ENCODE measurements at places on chromosomes 2 and 18.

DNA sequence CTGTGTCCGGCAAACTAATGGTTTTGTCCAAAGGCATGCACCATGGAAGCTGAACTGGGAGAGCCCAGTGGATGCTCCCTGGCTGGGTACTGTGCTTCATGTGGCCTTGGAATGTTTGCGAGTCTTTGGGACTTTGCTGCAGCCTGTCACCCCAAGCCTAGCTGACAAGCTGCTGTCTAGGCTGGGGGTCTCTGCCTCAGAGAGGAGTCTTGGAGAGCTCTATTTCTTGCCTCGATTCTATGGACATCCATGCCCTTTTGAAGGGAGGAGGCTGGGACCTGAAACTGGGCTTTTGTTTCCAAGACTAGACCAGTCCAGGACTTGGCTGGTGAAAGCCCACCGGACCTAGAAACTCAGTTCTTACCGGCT is 1.7 kb downstream of the MARS2 start:
- DNase-seq: peak; percentile 21

DNA sequence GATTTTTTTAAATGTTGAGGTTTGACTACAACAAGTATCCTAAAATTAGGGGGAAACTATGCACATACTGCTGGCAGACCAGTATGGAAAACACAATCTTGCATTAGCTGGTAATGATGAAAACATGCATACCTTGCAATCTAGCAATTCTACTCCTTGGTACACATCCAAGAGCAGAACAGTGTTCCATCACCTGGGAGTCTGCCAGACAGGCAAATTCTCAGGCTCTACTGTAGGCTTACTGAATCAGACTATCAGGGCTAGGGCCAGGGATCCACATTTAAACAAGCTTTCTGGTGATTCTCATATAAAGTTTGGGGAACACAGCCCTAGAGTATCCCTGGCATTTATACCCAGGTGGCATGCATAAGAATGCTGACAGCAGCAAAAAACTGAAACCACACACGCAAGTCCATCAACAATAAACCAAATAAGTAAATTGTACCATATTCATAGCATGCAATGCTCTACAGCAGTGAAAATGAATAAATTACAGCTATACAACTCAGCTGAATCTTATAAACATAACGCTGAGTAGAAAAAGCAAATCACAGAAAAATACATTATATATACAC is 13.6 kb downstream of the CDH2 start:
- no peak for DNase-seq

GRCh38 chr2:150520033-150520432 is 32.6 kb upstream of the RND3 start:
- DNase-seq: no peak

DNA sequence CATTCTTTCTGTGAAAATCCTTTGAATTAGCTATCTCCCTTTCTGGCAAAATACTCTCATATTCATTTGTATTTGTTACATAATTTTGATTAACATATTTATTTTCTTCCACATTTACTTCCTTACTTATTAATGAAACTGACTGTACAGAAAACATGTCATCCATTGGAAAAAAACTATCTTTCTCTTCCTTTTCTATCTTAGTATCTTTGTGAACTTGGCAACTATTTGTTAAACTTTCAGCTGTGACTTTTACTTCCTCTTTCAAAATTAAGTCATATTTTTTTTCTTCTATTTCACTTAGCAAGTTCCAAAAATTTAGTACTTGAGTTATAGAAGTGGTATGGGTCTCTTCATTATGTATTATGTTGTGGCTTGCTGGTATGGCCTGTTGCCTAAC is 2.6 kb downstream of the RAD51AP2 start:
- DNase-seq: no peak

DNA sequence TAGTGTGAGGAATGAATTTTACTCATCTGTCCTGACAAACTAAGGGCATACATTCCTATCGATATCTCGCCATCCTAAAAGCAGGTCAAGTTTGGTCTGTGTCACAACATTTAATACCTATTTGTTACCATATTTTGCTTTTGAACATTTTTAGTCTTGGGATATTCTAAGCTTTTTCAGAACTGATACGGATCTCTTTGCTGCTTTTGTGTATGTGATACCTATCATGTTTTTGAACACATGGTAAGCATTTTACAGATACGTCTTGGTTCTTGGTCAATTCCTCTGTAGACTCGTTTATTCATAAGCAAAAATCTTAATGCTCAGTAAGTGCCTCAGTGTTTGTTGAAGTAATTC is 592 bp downstream of the ZNF397 start:
- DNase-seq: peak; percentile 56

DNA sequence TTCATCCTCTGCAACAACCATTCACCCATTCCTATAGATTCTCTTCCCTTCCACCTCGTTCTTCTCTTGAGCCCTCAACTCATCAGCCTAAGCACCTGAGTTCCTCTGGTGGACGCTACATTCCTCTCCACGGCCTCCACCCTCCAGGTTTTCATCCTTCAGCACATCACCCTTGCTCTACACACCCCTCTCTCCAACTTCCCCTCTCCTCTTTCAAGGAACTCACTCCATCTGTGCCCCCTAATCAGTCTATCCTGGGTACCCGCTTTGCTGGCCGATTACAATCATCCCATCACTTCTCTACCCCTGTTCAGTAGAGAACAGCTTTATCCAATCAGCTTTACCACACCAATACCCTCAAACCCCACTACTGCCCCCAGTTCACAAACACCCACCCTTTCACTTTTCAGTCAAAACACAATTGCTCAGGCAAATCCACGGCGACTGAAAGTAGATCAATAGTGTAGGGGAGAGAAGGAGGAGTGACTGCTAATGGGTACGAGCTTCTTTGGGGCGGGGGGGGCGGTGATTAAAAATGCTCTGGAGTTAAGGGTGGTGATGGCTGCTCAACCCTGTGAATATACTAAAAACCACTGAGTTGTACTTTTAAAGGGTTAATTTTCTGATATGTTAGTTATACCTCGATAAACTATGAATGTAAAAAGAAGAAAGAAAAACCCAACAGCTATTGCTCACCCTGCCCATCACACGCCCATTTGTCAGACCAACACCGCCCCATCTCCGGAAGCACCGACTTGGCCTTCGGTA is 857 bp downstream of the DYM start:
- peak; percentile 62 for DNase-seq

- peak; percentile 92 for DNase-seq
Measured at GRCh38 chr2:139492131-139492680, 712.0 kb upstream of the NXPH2 start.

- no peak for DNase-seq
Measured at GRCh38 chr2:160261732-160262131, 61.7 kb upstream of the ITGB6 start.

DNA sequence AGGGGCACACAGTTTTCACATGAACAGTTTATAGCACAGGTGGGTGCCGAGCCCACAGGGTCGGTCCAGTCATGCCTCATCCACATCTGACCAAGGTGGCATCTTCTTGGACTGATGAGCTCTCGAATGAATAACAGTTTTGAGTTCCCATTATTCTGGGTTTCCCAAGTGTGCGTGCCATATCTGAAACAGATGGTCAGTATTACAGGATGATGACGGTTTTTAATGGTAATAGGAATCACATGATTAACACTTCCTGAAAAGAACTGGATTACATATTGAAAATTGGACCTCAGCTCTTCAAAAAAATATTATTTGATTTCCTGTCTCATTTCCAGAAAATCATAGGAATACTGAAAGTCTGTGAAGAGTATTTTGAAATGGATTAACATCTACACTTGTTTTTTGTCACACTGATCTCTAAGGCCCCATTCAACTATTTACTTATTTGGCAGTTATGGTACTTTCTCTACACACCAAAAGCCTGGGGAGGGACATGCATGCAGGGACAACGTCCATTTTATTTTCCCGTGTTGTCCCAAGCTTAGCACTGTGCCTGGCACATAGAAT is 22.2 kb upstream of the NAB1 start:
- peak; percentile 67 for DNase-seq

DNA sequence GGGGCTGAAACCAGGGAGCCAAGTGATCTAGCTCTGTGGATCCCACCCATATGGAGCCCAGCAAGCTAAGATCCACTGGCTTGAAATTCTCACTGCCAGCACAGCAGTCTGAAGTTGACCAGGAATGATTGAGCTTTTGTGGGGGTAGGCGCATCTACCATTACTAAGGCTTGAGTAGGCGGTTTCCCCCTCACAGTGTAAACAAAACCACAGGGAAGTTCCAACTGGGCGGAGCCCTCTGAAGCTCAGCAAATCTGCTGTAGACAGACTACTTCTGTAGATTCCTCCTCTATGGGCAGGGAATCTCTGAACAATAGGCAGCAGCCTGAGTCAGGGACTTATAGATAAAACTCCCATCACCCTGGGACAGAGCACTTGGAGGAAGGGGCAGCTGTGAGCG is 96.7 kb downstream of the CCDC148 start:
- peak; percentile 58 for DNase-seq

DNA sequence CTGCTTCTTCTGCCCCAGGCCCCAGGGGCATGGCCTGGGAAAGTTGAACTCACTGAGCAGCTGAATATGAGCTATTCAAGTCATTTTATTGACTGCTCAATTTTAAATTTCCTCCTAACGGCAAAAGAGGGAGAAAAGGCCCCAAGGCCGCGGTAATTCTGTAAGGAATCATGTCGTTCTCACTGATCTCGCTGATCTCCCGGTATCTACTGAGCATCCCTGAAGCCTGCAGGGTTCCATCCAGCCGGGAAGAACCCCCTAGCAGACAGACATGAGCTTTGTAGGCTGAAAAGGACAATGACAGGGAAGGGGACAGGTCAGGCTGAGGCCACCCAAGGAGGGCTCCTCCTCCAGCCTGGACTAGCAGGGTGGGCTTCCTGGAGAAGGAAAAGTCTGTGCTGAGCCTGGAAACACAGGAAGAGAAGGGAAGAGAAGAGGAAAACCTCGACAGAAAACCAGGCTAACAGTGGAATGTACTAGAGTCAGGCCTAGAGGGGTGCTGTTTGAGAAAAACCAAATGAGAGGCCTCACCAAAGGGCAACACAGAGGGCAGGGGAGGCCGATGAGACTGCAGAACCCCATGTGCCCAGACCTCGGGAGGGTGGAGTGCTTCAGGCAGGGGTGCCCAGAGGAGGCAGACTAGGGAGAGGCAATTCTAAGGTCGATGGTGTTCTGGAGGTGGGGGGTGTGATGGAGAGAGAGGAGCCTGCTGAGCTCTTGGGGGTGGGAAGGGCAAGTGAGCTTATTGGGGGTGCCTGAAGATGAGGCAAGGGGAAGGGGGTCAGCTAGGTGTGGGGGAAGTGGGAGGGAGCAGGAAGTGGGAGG is 2.9 kb upstream of the NPPC start:
- no peak for DNase-seq

- DNase-seq: no peak
Measured at GRCh38 chr2:111624411-111625156, 259.4 kb downstream of the ANAPC1 start.

GRCh38 chr2:45237850-45238542 is 228.7 kb upstream of the SIX2 start:
- DNase-seq: peak; percentile 10

GRCh38 chr2:143682436-143683055 is 553.3 kb downstream of the ARHGAP15 start:
- no peak for DNase-seq

- DNase-seq: no peak
Measured at GRCh38 chr2:176399074-176399598, 129.9 kb downstream of the MTX2 start.

- DNase-seq: no peak
Measured at GRCh38 chr18:13233787-13234783, 15.5 kb downstream of the LDLRAD4 start.

- DNase-seq: no peak
Measured at GRCh38 chr18:24934258-24934932, 417.6 kb downstream of the ZNF521 start.

- DNase-seq: no peak
Measured at GRCh38 chr2:8860239-8860638, 22.8 kb upstream of the KIDINS220 start.

- no peak for DNase-seq
Measured at GRCh38 chr2:36708041-36708741, 11.7 kb downstream of the VIT start.

GRCh38 chr2:47303341-47304148 is 99.4 kb upstream of the MSH2 start:
- no peak for DNase-seq

GRCh38 chr18:61764381-61764780 is 128.4 kb downstream of the RNF152 start:
- DNase-seq: no peak

DNA sequence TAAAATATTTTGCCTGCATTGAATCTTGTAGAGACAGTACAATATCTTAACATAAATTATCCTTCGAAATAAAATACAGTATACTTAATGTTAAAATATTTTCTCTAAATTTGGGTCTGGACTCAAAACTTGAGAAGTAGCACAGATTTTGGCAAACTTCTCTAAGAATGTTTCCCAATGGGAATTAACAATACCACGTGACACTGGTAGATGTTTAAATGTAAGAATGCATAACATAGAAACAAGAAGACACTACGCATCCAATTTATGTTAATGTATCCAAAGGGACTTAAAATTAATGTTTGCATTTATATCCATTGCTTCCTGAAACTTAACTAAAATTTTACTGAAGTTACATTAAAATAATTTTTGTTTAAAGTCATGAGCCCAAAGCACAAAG is 1460.9 kb downstream of the LRP1B start:
- no peak for DNase-seq

DNA sequence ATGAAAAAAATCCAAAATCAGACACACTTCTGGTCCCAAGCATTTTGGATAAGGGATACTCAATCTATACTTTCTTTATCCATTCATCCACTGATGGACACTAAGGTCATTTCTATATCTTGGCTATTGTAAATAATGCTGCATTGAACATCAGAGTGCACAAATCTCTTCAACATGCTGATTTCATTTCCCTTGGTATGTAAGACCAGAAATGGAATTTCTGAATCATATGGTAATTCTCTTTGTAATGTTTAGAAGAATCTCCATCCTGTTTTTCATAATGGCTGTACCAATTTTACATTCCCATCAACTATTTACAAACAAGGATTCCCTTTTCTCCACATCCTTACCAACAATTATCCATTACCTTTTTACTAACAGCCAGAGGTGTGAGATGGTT is 33.7 kb upstream of the MCM6 start:
- no peak for DNase-seq

DNA sequence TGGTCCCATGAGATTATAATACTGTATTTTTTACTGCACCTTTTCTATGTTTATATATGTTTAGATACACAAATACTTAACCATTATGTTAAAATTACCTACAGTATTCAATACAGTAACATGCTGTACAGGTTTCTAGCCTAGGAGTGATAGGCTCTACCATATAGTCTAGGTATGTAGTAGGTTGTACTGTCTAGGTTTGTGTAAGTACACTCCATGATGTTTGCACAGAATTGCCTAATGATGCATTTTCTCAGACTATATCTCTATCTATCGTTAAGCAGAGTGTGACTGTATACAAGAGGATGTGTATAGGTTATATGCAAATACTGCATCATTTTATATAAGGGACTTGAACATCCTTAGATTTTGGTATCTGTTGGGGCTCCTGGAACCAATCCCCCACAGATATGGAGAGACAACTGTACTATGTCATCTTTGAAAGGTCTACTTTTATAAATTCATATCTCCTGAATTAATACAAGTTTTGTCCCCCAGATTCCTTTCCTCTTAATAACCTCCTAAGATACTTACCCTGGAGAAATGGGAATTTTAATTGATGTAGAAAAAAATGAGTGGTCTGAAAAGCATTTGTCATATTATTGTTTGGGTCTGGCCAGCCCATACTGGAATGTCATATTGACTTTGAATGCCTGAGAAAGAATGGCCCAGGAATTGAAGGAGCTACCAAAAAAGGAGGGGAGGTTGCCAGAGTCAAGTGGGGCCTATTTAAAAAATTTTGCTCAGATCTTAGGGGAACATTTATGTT is 36.6 kb downstream of the EHBP1 start:
- DNase-seq: no peak

Measured in NCI-H69 (cell line).